ENCODE measurements at places on chromosomes 1 and 21. TPM values are rescaled to one million over a fixed set of nuclear protein-coding genes. Genes with fewer than 3 reads are reported as not detected.

GRCh38 chr21:14533499-14534428 lies 12.4 kb downstream of the SAMSN1 start:
- no peaks in the 10 kb centered on the region for H3K4me1 ChIP-seq
- H3K4me3 ChIP-seq, result no peak overlapping the region
- peak; percentile 54 for DNase-seq

GRCh38 chr21:37119421-37120218 lies 46.6 kb downstream of the TTC3 start:
- no peaks in the 10 kb centered on the region for H3K4me1 ChIP-seq
- no peaks in the 10 kb centered on the region for H3K27me3 ChIP-seq
- peak; percentile 25 for DNase-seq
- H3K36me3 ChIP-seq, result peaks cover 2% of the 10 kb centered on the region
- no peak overlapping the region for H3K27ac ChIP-seq

The MECR gene
- 21.0 TPM for polyA plus RNA-seq

GRCh38 chr1:165539306-165539705 lies 4.5 kb upstream of the LRRC52 start:
- H3K27ac ChIP-seq, result no peak overlapping the region
- no peak overlapping the region for H3K4me3 ChIP-seq
- H3K27me3 ChIP-seq, result no peaks in the 10 kb centered on the region
- no peaks in the 10 kb centered on the region for H3K4me1 ChIP-seq
- no peak for DNase-seq

GRCh38 chr1:63593886-63594605 lies 835 bp downstream of the PGM1 start:
- peak overlapping the region; percentile 58 for H3K27ac ChIP-seq
- H3K4me3 ChIP-seq, result peak overlapping the region; percentile 76
- H3K4me1 ChIP-seq, result peaks cover 3% of the 10 kb centered on the region
- DNase-seq, result peak; percentile 33
- H3K27me3 ChIP-seq, result no peaks in the 10 kb centered on the region

The LCE2B gene
- polyA plus RNA-seq, result 0.53 TPM

DNA sequence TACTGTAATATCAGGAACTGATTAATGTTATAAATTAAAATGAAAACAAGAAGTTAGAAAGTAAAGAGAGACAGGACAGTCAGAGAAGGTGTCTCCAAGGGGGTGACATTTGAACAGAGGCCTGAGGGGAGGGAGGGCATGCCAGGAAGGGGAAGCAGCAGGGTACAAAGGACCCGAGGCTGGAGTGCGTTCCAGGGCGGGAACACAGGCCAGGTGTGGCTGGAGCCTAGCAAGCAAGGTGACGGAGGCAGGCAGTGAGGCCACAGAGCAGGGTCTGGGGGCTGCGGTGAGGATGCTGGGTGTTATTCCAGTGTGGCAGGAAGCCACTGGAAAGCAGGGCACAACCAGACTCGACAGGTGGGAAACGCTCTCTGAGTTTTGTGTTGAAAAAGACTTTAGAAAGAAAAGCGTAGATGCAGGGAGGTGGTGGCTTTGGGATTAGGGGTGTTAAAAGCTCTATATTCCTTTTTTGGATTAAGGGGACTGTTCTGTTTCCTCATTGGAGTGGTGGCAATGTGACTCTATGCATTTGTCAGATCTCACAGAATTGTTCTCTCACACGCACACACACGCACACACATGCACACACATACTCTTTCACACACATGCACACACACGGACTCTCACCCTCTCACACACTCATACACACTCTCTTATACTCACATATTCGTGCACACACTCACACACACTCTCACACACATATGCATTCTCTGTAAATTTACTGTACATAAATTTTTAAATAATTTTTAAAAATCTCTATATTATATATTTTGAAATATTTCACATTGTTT lies 124.5 kb downstream of the GLIS1 start:
- no peak overlapping the region for H3K4me3 ChIP-seq
- DNase-seq, result no peak
- no peak overlapping the region for H3K27ac ChIP-seq

DNA sequence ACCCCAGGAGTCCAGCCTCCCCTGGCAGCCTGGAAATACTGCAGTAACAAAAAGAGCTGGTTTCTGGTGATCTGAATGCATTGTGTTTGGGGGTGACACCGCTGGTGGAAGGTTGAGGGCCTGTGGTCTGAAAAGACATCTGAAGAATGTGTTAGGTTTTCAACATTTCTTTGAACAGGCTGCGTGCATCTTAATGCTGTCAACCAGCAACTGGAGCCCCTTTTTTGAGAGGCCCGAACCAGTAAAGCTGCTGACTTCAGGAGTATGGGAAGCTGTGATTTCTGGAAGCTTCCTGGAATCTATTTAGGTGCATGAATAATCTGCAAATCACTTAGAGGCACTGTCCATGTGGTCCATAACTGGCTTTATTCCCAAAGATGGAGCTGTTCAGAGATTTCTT lies 17.0 kb downstream of the ATP5PO start:
- H3K4me1 ChIP-seq, result peaks cover 6% of the 10 kb centered on the region
- DNase-seq, result no peak
- H3K27me3 ChIP-seq, result no peaks in the 10 kb centered on the region
- peaks cover 4% of the 10 kb centered on the region for H3K36me3 ChIP-seq
- no peak overlapping the region for H3K4me3 ChIP-seq

- no peak overlapping the region for H3K4me3 ChIP-seq
- H3K4me1 ChIP-seq, result no peaks in the 10 kb centered on the region
- H3K36me3 ChIP-seq, result no peaks in the 10 kb centered on the region
- no peak for DNase-seq
- H3K27me3 ChIP-seq, result no peaks in the 10 kb centered on the region
These were observed 5.1 kb upstream of the HNRNPU start for GRCh38 chr1:244869364-244869827.

DNA sequence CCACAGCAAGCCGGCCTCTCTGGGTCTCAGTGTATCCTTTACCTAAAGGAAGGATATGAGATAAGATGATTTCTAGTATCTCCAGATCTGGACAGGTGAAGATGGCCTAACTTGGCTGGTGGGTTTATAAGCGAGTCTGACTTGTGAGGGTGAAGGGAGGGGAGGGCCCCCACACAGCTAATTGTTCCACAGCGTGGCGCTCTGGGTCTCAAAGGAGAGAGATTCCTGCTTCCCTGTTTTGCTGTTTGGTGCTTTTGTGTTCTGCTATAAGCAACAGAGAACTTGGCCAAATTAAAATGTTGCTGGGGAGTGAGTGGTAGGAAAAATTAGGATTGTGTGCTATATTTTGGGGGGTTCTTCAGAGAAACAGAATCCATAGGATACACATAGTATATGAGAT lies 28.9 kb upstream of the NLRP3 start:
- no peak overlapping the region for H3K27ac ChIP-seq
- no peaks in the 10 kb centered on the region for H3K27me3 ChIP-seq
- H3K36me3 ChIP-seq, result no peaks in the 10 kb centered on the region
- no peak overlapping the region for H3K4me3 ChIP-seq
- DNase-seq, result no peak
- H3K4me1 ChIP-seq, result no peaks in the 10 kb centered on the region

The FCRLA gene
- polyA plus RNA-seq, result 0.56 TPM

The PLA2G4A gene
- polyA plus RNA-seq, result 5.8 TPM

- H3K27ac ChIP-seq, result no peak overlapping the region
- no peaks in the 10 kb centered on the region for H3K27me3 ChIP-seq
- H3K36me3 ChIP-seq, result no peaks in the 10 kb centered on the region
- DNase-seq, result peak; percentile 70
- no peaks in the 10 kb centered on the region for H3K4me1 ChIP-seq
These were observed 890.6 kb downstream of the KCNT2 start for GRCh38 chr1:195717651-195718050.

DNA sequence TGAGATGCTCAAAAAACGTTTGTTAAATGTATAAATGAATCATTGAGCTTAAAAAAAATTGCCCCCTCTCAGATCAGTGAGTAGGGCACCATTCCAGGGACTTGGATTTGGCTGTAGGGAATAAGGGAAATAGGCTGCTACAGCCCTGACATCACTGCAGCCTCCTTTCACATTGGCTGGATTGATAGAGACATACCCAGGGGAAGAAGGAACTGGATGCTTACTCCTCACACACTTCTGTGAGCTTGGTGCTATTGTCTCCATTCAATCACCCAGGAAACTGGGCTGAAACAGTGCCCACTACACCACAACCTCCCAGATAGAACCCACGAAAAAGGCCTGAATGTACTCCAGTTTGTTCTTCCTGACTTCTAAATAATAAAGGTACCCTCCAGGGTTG lies 87.2 kb downstream of the TGFBR3 start:
- H3K27me3 ChIP-seq, result no peaks in the 10 kb centered on the region
- H3K27ac ChIP-seq, result no peak overlapping the region
- no peaks in the 10 kb centered on the region for H3K36me3 ChIP-seq
- H3K4me1 ChIP-seq, result peaks cover 9% of the 10 kb centered on the region

DNA sequence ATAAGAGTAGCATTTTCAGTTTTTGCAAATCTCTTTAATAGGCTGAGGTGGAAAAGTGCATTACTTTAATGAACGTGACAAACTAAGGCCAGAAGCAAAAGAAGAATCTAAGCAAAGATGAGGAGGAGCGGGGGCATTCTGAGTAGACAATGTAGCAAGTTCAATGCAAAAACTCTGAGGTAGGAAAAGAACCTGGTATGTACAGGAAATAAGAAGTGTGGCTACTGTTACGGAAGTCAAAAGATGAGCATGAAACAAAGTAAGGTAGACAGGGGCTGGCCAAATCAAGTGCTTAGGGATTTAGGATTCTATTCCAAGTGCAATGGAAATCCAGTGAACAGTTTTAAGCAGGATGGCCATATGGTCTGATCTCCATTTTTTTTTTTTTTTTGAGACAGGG lies 63.7 kb downstream of the TOR3A start:
- no peaks in the 10 kb centered on the region for H3K27me3 ChIP-seq
- H3K4me1 ChIP-seq, result peaks cover 5% of the 10 kb centered on the region
- H3K4me3 ChIP-seq, result no peak overlapping the region

The CIART gene
- polyA plus RNA-seq, result 15.3 TPM

DNA sequence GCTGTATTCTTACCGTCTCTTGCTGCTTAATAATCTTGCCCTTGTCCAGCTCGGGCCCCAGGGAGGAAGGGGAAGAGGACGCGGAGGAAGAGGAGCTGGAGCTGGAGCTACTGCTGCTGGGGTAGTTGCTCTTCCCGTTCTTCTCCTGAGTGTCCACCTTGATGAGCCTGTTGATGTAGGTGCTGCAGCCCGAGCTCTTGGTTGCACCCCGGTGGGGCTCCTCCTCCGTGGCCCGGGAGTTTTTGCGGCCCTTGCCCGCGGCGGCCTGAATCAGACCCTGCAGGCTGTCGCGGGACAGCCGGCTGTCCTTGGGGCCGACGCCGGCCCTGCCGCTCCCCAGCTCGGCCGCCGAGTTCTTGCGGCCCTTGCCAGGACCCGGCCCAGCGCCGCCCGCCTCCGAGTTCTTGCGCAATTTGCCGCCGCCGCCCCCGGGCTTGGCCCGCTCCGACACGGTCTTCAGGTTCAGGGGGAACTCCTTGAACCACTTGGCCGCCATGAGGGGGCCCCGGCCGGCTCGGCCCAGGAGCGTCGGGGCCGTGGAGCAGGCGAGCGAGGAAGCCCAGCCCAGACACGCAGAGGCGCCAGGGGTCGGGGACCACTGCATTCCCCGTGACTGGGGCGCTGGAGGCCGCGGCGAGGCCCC lies 475 bp upstream of the TDRD10 start:
- no peaks in the 10 kb centered on the region for H3K4me1 ChIP-seq
- peak overlapping the region; percentile 14 for H3K4me3 ChIP-seq
- no peak overlapping the region for H3K27ac ChIP-seq

The FALEC gene
- not detected for polyA plus RNA-seq

The TRIM46 gene
- 2.2 TPM for polyA plus RNA-seq

The TSPAN1 gene
- 0.94 TPM for polyA plus RNA-seq

GRCh38 chr1:47931395-47931794 lies 65.8 kb downstream of the TRABD2B start:
- H3K36me3 ChIP-seq, result no peaks in the 10 kb centered on the region
- no peak overlapping the region for H3K4me3 ChIP-seq
- DNase-seq, result no peak
- H3K27me3 ChIP-seq, result no peaks in the 10 kb centered on the region
- no peak overlapping the region for H3K27ac ChIP-seq

- H3K36me3 ChIP-seq, result no peaks in the 10 kb centered on the region
- DNase-seq, result peak; percentile 64
- no peak overlapping the region for H3K4me3 ChIP-seq
- H3K27ac ChIP-seq, result no peak overlapping the region
These were observed 34.0 kb downstream of the ELK4 start for GRCh38 chr1:205597691-205598314.

DNA sequence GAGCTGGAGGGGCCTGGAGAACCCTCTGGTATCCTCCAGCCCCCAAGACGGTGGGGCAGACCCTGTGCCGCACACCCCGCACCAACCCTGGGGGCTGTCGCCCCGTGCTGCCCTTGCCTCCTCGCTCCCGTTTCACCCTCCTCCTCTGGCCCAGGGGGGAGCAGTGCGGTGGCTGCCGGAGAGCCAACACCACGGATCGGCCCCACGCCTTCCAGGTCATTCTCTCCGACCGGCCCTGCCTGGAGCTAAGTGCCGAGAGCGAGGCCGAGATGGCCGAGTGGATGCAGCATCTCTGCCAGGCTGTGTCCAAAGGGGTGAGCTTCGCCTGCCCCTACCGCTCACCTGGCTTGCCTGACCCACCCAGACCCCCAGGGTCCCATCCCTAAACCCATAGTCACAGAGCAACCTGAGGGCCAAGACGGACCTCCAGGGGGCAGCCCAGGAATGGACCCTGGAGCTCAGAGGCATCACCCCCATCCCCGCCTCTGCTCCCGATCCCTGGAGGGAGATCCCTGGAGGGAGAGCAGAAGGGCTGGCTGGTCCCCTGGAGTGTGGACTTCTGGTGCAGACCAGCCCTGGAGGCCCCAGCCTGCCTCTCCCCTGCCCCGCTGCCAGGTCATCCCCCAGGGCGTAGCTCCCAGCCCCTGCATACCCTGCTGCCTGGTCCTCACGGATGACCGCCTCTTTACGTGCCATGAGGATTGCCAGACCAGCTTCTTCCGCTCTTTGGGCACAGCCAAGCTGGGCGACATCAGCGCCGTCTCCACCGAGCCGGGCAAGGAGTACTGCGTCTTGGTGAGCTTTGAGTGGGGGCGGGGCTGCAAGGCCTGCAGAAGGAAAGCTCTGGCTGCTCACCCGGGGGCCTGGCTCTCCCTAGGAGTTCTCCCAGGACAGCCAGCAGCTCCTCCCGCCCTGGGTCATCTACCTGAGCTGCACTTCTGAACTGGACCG lies 4.0 kb upstream of the SLC25A34 start:
- no peak overlapping the region for H3K27ac ChIP-seq
- H3K27me3 ChIP-seq, result no peaks in the 10 kb centered on the region
- H3K4me1 ChIP-seq, result no peaks in the 10 kb centered on the region
- H3K36me3 ChIP-seq, result peaks cover 51% of the 10 kb centered on the region

DNA sequence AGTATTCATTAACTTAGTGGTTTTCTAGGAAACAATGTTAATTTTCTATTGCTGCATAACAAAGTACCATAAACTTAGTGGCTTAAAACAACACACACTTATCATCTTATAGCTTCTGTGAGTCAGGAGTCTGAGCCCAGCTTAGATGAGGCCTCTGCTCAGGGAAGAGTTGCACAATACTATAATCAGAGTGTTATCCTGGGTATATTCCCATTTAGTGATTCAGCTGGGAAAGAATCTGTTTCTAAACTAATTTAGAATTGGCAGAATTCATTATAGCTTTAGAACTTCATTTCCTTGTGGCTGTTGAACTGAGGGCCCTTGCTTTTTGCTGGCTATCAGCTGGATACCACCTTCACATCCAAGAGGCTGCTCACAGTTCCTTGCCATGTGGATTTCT lies 515.5 kb downstream of the BRINP3 start:
- no peak overlapping the region for H3K4me3 ChIP-seq
- no peaks in the 10 kb centered on the region for H3K4me1 ChIP-seq
- no peaks in the 10 kb centered on the region for H3K27me3 ChIP-seq
- DNase-seq, result peak; percentile 91
- no peak overlapping the region for H3K27ac ChIP-seq

GRCh38 chr1:158809862-158810261 lies 21.3 kb upstream of the MNDA start:
- no peak overlapping the region for H3K4me3 ChIP-seq
- H3K36me3 ChIP-seq, result no peaks in the 10 kb centered on the region
- no peaks in the 10 kb centered on the region for H3K4me1 ChIP-seq
- no peaks in the 10 kb centered on the region for H3K27me3 ChIP-seq

The CYP4X1 gene
- polyA plus RNA-seq, result 0.02 TPM
